Stimulated activated CD4-positive, alpha-beta T cell treated with anti-CD3 and anti-CD28 coated beads, Interleukin-2, amount 100 ng/mL, for 24 hours (primary cell): ENCODE measurements at places on chromosomes 6 and 20.

- no peak for DNase-seq
Measured at GRCh38 chr20:49393803-49394202, 88.7 kb downstream of the KCNB1 start.

DNA sequence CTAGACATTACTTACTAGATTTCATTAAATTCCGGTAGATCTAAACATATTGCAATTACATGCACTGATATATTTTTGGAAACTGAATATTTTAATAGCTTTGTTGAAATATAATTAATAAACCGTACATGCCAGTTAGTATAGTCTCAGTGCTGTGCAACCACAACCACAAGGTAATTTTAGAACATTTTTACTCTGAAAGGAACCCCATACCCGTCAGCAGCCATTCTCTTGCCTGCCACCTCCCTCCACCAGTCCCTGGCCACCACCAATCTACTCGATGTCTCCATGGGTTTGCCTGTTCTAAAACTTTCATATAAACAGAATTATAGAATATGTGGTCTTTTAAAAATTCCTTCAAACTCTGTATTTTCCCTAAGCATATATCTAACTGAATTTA lies 293.9 kb downstream of the THBS2 start:
- no peak for DNase-seq

- no peak for DNase-seq
Measured at GRCh38 chr6:112522587-112522986, 175.5 kb downstream of the RFPL4B start.

GRCh38 chr6:105282631-105283585 lies 103.1 kb upstream of the POPDC3 start:
- DNase-seq = no peak

DNA sequence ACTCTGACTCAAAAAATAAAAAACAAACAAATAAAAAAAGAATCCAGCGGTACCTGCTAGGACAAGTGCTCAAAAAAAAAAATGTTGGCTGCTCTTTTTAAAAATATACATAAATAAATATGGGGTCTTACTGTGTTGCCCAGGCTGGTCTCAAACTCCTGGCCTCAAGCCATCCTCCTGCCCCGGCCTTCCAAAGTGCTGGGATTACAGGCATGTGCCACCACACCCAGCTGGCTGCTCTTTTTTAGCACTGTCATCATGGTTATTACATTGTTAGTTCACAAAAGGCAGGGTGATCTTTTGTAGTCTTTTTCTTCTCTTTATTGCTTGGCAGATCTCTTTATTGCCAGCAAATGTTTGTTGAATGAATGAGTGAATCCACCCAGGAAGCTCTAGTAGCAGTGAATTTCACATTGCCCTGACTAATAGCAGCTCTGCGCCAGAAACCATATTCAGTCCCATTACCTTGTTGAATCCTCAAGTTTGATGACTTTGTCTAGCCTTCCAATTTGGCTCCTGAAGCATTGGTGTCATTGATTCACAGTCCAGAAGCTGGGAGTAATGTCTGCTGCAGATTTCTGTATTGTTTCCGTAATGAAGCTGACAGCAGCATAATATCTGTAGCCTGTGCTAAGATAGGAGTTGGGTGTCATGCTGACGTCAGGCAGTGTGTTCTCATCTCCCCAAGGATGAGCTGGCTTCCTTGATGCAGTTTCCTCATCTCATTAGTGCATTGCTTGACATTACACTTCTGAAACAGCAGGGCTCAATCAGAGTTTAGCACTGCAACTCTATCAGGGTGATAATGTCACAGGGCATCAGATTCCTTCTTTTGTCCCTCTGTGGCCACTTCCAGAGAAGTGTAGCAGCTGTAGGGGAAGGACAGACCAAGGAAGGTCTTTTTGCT lies 84.9 kb upstream of the TGM3 start:
- no peak for DNase-seq

- no peak for DNase-seq
Measured at GRCh38 chr20:24633026-24633425, 163.6 kb downstream of the SYNDIG1 start.

- no peak for DNase-seq
Measured at GRCh38 chr20:57263801-57264792, 2.3 kb downstream of the BMP7 start.

- DNase-seq = no peak
Measured at GRCh38 chr6:40727271-40727670, 140.1 kb upstream of the LRFN2 start.

GRCh38 chr6:7825986-7826385 lies 84.6 kb downstream of the TXNDC5 start:
- DNase-seq = no peak

- DNase-seq = no peak
Measured at GRCh38 chr6:127475135-127475822, 16.1 kb upstream of the KIAA0408 start.

DNA sequence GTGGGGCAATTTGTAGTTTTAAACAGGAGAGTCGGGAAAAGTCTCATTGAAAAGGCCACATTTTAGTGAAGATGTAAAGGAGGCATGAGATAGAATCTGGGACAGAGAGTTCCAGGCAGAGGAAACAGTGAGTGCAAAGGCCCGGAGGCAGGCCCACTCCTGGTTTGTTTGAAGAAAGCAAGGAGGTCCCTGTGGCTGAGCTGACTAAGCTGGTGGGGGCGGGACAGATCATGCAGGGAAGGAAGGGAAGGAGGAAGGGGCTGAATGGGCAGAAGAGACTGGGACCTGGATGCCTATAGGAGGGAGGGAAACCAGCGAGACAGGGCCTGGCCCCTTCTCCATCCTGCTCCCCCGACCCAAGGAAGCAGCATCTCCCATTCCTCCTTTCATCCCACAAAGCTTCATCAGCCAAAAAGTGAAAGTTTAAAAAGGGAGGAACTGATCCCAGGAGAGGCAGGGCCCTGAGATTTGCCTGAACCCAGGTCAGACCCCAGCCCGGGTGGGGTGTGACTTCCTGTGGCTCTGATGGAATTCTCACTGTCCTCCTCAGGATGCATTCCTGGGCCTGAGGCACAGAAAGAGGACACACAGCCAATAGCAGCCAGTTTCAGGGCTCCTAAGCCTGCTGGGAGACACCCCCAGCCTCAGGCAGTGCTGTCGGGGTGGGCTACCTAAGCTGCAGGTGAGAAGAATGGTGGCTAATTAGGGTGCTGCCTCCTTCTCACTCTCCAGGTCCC lies 54.2 kb upstream of the SIRPA start:
- DNase-seq = no peak

GRCh38 chr6:56499095-56499494 lies 143.6 kb downstream of the DST start:
- no peak for DNase-seq

DNA sequence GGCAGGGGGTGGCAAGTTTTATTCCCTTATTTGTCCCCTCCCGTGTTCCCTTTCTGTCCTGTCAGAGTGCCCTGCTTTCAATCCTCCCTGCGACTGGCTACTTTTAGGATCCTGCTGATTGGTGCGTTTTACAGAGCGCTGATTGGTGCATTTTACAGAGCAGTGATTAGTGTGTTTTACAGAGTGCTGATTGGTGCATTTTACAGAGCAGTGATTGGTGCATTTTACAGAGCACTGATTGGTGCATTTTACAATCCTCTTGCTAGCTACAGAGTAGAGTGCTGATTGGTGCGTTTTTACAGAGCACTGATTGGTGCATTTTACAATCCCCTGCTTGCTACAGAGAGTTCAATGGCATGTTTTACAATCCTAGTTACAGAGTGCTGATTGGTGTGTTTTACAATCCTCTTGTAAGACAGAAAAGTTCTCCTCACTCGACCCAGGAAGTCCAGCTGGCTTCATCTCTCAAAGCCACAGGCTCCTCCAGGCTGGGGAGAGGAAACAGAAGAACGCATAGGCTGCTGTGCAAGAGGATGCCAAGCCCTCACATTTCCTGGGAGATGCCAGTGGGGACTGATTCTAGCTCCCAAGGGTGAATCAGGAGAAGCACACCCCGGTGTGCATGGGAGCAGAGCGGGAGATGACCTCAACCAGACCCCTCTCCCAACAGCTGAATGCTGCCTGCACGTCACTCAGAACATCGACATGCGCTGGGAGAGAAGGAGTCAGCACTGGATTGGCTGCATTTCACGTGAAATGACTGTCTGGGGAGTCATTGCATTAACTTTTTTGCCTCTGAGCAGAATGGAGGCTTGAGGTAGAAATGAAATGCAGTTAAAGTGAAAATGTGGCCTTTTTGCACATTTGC lies 48.3 kb upstream of the SLC22A23 start:
- DNase-seq = no peak

- no peak for DNase-seq
Measured at GRCh38 chr6:44332585-44332984, 9.9 kb upstream of the SPATS1 start.

- no peak for DNase-seq
Measured at GRCh38 chr6:39075010-39075686, 26.6 kb downstream of the GLP1R start.

GRCh38 chr20:2840138-2840966 lies at the start of the genes PCED1A and VPS16:
Gene PCED1A, minus strand, starts transcription at chr20:2840655. Its CDS starts 743 bp downstream, at chr20:2839912.
Gene VPS16, plus strand, starts transcription at chr20:2840745. Its CDS starts 30 bp downstream, at chr20:2840775.
- peak; percentile 91 for DNase-seq

DNA sequence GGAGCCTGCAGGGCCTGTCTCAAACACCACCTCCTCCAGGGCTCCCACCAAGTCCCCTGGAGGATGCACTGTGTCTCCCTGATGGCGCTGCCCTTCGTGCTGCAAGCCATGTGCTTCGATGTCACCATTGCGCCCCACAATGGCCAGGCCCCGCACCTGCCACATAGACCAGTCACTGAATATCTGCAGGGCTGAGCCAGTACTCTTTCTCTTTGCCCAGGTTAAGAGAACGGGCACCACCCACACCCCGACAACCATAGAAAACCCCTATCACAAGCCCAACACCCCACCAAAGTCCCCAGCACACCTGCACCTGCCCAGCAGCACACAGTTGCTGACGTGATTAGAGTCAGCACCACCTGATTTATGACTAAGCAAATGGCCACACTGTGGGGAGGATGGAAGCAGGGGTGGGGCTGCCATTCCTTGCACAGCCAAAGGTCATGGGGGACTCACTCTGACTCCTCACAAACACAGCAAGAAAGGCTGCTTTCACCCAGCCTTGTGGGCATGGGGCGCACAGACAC lies 104.3 kb downstream of the SLC23A2 start:
- DNase-seq = no peak

- DNase-seq = no peak
Measured at GRCh38 chr20:4304601-4305000, 289.2 kb upstream of the RNF24 start.

DNA sequence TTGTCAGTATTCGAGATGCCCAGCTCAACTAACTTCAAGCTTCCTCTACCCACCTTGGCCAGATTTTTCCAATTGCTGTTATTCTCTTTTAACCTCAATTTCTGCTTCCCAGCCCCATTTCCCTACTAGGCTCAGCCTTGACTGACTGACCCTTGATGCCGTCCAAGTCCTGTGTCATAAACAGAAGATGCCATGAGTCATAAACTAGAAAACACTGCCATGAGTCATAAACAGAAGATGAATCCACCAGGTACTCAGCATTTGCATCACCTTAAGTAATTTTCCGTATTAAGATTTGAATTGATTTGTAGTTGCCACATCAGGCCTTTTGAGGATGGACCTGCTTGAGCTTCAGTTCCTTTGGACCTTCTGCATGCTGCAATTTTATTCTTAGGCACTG lies 123.8 kb downstream of the FAM83B start:
- DNase-seq = no peak

DNA sequence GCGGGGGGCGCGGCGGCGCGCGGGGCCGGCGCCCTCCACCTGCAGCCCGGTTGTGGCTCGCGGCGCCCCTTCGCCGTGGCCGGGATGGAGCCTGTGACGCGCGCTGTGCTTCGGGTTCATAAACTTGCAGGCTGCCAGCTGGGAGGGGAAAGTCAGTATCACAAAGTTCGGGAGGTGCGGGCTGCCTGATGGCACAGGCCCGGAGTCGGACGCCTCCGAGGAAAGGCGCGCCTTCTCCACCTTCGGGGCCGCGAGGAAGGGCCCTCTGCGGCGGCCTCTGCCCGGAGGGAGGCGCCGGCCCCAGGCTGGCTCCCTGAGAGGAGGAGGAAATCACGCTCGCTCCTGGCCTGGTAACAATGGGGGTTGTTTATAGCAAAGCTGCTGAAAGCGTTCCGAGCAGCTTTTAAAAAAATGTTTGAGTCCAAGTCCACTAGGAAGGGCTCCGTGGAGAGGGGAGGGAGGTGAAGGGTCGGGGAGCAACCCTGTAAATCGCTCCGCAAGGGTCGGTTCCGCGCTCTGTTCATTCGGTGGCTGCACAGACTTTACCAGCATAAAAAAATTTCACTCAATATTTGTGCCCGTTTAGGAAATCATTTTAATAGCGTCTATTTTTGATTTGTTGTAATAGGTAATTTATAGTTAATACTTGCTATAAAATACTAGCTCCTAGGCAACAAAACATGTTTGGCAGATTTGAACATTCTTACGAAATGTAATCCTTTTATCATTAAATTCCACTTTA lies 1.0 kb downstream of the AFDN start:
- peak; percentile 37 for DNase-seq

GRCh38 chr6:12010635-12011275 lies 1.4 kb upstream of the HIVEP1 start:
- peak; percentile 59 for DNase-seq

DNA sequence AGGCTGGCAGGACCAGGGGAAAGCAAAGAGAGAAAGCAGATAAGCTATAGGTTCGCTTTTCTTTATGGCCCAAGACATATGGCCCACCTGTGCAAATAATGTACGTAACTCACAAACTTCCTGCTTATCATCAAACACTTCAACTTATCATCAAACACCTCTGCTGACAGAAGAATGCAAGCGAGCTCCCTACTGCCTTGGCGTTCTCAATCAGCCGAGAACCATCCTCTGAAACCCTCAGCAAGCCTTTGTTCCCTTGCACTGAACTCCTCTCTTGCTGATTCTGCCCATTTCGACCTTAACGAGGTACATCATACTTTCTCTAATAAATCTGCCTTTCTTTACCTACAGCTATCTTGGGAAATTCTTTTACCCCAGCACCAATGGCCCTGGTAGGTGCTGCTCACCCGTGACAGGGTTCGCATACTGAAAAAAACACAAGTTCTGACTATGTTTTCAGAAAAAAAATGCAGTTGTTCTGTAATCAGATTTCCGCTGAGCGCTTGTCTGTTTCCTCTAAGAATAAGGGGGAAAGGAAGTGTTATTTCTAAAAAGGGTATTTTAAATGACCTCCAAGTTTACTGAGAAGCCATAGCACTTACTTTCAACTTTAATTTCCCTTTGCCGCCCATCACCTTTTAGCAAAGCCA lies 28.3 kb downstream of the SERPINB6 start:
- DNase-seq = no peak

DNA sequence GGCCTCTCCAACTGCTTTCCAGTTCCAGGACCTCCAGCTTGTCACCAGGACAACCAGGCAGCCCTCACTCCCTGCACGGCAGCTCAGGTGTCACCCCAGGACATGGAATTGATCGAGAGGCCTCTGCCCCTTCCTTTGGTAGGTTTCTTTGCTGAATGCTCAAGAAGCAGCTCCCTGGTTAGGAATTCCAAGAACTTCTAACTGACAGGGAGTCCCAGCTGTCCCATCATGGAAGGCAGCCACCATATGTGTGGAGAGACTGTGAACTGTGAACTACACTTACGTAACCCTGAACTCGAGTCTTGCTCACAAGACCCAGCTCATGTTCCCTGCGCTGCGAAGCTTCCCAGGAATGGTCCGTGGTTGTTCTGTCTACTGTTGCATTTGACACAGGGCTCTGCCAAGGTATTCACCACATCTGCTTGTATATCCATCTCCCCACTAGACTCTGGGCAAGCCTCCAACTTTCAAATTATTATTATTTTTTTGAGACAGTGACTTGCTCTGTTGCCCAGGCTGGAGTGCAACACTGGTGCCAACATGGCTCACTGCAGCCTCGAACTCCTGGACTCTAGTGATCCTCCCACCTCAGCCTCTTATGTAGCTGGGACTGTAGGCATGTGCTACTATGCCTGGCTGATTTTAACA lies 35.7 kb downstream of the MGME1 start:
- DNase-seq = no peak
